ENCODE measurements at places on chromosomes 7 and 10. TPM values are rescaled to one million over a fixed set of nuclear protein-coding genes. Genes with fewer than 3 reads are reported as not detected.

The HOXA2 gene
- total RNA-seq: 1.5 TPM

The POLR3A gene
- 9.6 TPM for total RNA-seq

The NPTX2 gene
- total RNA-seq: 14.9 TPM

The IL6 gene
- total RNA-seq: 17.7 TPM

The OPN4 gene
- total RNA-seq: not detected

The SORCS3 gene
- not detected for total RNA-seq

- DNase-seq: no peak
These were observed 131.3 kb downstream of the FAM53B start for GRCh38 chr10:124612611-124613498.

- peak; percentile 27 for DNase-seq
These were observed at the start of gene ENO4 for GRCh38 chr10:116849248-116850057. ENO4 (plus strand) TSS chr10:116849499; CDS start chr10:116849567, 68 bp downstream.

GRCh38 chr10:77890097-77890496 is 36.5 kb downstream of the DLG5 start:
- DNase-seq: no peak

DNA sequence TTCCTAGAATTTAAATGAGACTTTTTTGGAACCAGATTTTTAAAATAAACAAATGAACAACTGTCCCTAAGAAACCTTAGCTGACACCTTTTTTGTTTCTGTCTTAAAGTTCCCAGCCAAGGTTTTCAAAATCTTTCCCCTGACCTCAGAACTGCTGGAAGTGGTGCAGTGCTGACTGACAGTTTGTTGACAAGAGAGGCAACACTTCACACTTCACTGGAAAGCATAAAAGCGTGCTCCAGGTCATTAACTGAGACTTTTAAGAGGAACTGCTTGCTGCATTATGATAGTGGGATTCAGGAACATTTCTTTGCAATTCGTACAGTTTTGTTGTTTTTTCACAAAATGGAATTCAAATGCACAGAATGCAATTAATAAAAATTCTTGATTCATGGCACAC is 36.2 kb downstream of the SYPL1 start:
- no peak for DNase-seq

- no peak for DNase-seq
These were observed 81.4 kb upstream of the CAPZA2 start for GRCh38 chr7:116780966-116781365.

DNA sequence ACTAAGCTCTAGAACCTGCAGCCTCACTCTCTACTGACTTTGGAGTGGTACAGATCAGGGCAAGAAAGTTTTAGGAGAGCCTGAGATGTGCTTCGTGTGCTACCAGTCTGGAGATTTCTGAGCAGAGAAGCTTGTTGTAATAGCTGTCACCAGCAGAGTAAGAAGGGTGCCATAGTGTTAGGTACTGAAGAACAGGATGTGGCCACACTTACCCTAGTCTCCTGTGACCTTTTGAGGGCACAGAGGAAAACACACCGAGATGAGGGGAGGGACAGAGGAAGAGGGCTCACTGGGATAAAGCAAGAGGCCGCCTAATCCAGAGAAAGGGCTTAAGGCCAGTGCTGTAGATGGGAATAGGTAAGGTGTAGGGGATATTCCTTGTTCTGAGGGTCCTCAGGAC is 146.2 kb upstream of the MTPN start:
- no peak for DNase-seq

GRCh38 chr10:36202881-36203280 is 560.8 kb upstream of the FZD8 start:
- no peak for DNase-seq

DNA sequence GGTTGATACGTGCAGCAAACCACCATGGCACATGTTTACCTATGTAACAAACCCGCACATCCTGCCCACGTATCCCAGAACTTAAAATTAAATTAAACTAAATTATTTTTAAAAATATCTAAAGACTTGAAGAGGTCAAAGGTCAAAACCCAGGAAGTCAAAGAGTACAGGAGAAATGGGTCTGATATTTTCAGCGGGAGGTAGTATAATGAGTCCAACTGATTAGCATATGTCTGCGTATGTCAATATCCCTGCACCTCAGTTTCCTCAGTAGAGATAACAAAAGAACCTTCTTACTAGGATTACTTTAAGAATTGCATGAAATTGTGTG is 133.0 kb downstream of the TMEM26 start:
- no peak for DNase-seq

DNA sequence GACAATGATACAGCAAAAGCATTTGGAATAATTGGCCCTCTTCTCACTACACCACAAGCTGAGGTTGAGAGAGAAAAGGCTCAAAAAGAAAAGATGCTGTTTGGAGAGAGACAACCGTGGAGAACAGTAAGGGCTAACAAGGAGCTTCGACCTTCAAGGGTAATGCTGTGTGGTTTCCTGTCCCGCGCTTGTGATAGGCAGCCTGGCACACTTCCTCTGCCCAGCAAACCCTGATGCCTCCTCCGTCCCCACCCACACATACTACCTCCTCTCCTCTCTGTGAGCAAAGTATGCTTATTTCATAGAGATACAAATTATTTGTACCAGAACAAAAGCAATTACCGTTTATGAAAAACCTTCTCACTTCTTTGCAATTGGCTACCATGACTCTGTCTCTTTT is 755.4 kb downstream of the KCNMA1 start:
- no peak for DNase-seq

DNA sequence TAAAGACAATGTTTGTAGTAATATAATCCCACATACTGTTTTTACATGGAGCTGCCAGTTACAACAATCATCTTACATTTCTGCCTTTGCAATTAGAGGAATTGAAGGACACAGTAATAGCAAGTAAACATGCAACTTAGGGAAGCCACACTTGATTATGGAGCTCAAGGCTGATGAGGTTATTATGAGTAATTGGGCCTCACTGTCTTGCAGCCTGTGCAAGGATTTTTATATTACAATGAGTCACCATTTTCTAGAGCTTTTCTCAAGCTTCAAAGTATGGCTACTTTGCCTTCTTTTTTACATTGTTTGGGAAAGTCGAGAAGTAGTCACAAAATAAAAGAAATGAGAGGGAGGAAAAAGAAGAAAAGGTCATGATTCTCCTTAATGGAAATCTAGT is 226.4 kb downstream of the KIAA1217 start:
- no peak for DNase-seq

Measured in omental fat pad (tissue), 4 donors.